COR-L47 (cell line): ENCODE measurements at places on chromosomes 4 and X.

DNA sequence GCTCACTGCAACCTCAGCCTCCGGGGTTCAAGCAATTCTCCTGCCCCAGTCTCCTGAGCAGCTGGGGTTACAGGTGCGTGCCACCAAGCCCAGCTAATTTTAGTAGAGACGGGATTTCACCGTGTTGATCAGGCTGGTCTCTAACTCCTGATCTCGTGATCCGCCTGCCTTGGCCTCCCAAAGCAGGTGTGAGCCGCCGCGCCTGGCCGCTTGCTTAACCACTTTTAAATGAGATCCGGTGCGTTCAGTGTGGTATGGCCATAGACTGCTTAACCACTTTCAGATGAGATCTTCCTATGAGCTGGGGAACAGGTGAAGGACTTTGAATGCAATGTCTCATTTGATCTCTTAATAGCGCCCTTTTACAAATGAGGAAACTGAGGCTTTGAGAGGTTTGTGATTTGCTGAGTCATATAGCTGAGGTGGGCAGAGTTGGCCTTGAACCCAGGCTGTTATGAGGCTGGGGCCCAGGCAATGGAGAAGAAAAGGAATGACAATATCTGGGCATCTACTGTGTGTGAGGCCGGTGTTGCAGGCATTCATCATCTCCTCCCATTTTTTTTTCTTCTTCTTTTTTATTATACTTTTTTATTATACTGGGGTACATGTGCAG is 41.9 kb upstream of the NSG1 start:
- DNase-seq: no peak

- no peak for DNase-seq
These were observed 67.0 kb downstream of the TNIP2 start for GRCh38 chr4:2689114-2689513.

GRCh38 chr4:153261914-153262313 is 57.7 kb downstream of the TRIM2 start:
- no peak for DNase-seq

DNA sequence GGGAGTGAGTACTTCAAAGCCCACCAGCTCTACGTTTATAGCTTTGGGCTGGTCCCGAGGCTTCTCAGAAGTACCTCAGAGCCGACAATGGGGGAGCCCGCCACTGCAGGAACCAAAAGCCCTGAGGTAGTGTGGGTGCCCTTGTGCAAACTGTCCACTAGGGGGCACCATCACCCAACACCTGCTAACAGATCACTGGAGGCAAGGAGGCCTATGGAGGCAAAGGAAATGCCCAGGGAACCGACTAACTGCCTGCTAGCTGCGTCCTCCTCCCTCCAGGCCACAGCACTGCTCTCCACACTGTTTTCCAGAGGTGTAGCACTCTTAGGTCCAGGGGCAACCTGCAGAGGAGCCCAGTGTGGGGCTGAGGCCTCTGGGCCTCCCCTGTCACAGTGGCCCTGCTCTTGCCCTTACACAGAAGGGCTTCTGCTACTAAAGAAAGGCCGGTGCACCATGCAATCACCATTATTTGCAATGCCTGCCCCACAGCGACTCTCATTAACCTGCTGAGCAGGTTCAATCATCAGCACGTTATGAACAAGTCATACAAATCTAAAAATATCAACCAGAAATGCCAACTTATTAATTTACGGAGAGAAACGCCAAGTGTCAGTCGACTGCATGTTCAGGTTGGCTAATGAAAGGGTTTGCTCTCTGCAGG is 159.1 kb downstream of the NSUN7 start:
- peak; percentile 41 for DNase-seq

DNA sequence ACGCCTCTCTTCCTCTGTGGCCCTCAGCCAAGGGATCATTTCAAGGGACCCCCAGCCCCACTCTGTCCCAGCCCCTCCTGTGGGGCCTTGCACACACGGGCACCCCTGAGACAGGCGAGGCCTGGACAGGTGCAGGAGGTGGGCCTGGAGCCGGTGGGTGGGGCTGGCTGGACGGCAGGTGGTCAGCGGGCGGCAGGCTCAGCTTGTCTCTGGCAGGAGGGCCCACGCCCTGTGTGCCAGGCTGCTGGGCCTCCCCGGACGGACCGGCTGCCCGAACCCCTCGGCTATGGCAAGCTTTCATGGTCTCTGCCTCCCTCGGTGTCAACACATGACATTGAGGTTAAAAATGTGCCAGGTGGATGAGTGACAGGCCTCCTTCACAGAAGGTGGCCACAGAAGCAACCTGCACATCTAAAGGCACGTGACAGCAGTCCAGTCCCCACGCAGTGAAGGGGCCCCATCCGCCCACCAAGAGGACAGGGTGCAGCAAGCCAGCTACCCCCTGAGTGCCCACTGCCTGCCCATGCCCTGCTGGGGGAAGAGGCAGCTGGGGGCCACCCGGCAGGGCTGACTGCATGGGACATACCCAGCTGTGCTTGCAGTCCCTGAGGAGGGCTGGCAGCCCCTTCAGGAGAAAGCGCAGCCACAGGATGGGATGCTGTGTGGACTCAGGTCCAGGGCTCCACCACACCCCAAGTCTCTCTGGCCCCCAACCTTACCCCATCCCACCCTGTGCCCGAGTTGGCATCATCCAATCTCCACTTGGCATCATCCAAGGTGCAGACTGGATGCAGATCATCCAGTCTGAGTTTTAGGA is 109.3 kb downstream of the FAM53A start:
- DNase-seq: no peak
